IMR-90 (cell line): ENCODE measurements at places on chromosomes 7 and 10. TPM values are rescaled to one million over a fixed set of nuclear protein-coding genes. Genes with fewer than 3 reads are reported as not detected.

GRCh38 chr7:114627231-114627630 lies 212.6 kb downstream of the FOXP2 start:
- no peak for DNase-seq

DNA sequence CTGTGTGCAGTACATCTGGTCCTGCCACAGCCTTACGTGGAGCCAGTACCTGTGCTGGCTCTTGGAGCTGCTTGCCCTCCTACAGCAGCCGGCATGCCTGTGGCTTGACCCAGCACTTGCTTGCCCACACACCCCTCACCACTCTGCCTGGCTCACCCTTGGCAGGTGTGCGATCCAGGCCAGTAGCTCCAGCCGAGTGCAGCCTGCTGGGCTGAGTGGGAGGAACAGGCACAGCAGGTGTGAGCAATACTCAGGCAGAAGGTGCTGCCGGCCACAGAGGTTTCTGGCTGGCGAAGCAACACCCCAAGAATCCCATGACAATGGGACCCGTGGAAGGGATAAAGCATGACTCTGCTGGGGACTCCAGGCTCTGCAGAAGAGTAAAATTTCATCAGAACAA lies 173.5 kb upstream of the ADCY1 start:
- DNase-seq, result no peak

DNA sequence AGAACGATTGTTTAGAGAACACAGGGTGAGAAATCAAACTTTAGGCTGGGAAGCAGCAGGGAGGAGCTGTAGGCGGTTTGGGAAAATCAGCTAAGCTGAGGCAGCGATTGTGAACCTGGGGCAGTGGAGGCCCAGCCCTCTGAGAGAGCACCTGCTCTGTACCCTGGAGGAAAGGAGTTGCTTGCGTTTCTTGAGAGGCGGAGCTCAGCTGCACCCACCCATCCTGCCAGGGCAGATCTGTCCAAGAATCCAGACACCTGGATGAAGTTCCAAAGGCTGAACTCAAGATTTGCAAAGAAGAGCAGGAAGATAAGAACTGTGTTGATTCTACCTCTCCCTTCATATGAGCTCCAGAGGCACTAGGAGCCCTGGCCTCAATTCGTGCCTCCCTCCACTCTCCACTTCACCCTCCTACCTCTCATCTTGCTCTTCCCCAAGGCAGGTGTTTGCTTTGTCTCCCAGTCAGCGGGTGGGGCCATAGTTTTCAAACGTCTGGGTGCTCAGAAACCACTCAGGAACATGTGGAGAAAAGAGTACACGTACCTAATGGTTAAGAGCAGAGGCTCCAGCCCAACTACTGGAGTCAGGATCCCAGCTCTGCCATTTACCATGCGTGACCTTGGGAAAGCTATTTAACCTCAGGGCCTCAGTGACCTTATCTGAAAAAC lies 21.5 kb upstream of the TMEM213 start:
- DNase-seq, result no peak

DNA sequence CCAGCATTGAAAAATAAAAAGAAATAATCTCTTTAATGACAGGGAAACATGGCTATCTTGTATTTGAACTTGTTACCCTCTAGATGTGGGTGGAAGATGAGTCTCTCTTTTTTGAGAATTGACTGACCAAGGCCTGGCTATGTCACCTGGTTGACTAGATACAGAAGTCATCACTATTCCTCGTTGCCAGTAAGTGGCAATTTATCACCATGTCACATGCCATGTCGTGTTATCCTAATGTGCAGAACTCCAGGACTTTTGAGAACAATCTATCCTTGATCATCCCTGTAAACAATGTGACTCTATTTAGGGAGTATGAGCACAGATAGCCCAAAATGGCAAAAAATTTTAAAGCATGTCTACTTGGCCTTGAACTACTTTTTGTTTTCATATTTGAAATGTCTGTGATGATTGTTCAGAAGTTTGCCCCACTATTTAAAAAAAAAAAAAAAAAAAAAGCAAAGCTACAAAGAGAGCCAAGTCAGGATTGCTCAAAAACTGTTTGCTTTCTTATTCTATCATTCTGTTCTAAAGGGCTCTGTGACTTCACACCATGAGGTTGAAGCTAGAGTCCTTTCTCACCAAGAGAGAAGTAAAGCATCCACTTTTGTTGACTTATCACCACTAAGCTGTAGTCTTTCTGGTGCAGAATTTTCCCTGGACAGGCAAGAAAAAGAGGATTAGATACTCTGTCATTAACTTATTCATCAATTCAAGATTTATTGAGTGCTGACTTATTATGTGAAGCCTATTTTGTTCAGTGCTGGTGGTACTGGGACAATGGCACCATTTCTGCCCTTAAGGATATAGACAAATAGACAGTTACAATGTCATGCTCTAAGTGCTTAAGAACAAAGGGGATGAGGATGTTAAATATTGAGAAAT lies 10.4 kb upstream of the WIPF3 start:
- no peak for DNase-seq

Gene CUBN
- polyA plus RNA-seq, result 0.10 and 0.19 TPM in 2 replicates

Gene MACC1
- not detected in 2 replicates for polyA plus RNA-seq
